Fibroblast of lung (primary cell): ENCODE measurements at places on chromosomes 7 and 10. TPM values are rescaled to one million over a fixed set of nuclear protein-coding genes. Genes with fewer than 3 reads are reported as not detected.
A peak's percentile ranks its signal among the peaks of the same experiment; 100 is the strongest.

The GNA12 gene
- 119 and 137 TPM in 2 replicates for polyA plus RNA-seq

- H3K36me3 ChIP-seq = no peaks in the 10 kb centered on the region
- no peak for DNase-seq
- no peak overlapping the region for H3K27ac ChIP-seq
- no peaks in the 10 kb centered on the region for H3K4me1 ChIP-seq
Observed at GRCh38 chr7:13312307-13312706, 624.9 kb downstream of the ARL4A start.

GRCh38 chr10:99374526-99374925, 45.4 kb downstream of the CNNM1 start:
- H3K4me3 ChIP-seq = no peak overlapping the region
- H3K27me3 ChIP-seq = no peaks in the 10 kb centered on the region
- peak; percentile 50 for DNase-seq
- H3K4me1 ChIP-seq = no peaks in the 10 kb centered on the region

GRCh38 chr7:50595491-50596102, 30.4 kb upstream of the DDC start:
- no peak overlapping the region for H3K27ac ChIP-seq
- peaks cover 1% of the 10 kb centered on the region for H3K36me3 ChIP-seq
- peak; percentile 54 for DNase-seq
- no peak overlapping the region for H3K4me3 ChIP-seq
- no peaks in the 10 kb centered on the region for H3K4me1 ChIP-seq

- no peaks in the 10 kb centered on the region for H3K4me1 ChIP-seq
- H3K4me3 ChIP-seq = no peak overlapping the region
- no peak overlapping the region for H3K27ac ChIP-seq
- DNase-seq = no peak
- H3K36me3 ChIP-seq = no peaks in the 10 kb centered on the region
Observed at GRCh38 chr10:3213208-3213607, 40.6 kb upstream of the PITRM1 start.

DNA sequence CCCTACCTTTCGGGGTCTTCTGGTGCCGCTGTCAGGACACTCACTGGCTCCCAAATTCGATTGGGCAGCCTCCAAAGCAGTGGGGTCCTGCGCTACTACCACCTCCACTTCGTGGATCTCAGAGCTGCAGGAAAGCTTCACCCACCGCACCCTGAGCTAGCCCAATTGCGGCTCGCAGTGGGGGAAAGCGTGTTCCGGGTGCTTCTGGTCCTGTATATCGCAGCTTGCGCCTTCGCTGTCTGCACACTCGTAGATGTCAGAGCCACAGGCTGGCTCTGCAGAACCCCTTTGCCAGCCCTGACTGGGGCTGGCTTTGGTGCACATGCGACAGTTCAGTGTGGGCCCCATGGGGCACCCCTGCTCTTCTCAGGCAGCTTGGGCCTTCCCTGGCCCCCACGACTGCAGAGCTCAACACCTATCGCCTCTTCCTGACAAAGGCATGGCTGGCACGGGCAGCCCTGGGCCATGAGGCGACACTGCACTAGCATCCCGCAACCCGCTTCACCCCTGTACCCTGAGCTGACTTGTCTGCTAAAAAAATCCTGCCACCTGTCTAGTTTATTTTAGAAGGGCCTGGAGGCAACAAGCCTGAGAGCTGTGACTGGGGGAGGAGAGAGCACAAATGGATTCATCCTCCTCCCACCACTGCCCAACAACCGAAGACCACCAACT, 78.7 kb upstream of the ABI1 start:
- H3K27ac ChIP-seq = no peak overlapping the region
- no peaks in the 10 kb centered on the region for H3K4me1 ChIP-seq
- H3K27me3 ChIP-seq = no peaks in the 10 kb centered on the region
- no peaks in the 10 kb centered on the region for H3K36me3 ChIP-seq
- H3K4me3 ChIP-seq = no peak overlapping the region

The VPS37D gene
- polyA plus RNA-seq = 0.63 and 0.87 TPM in 2 replicates

The UBE2D4 gene
- polyA plus RNA-seq = 20.2 and 21.3 TPM in 2 replicates

GRCh38 chr10:51073453-51074237, 642 bp upstream of the PRKG1 start:
- no peaks in the 10 kb centered on the region for H3K4me1 ChIP-seq
- H3K36me3 ChIP-seq = no peaks in the 10 kb centered on the region
- H3K27ac ChIP-seq = peak overlapping the region; percentile 67
- DNase-seq = no peak
- H3K4me3 ChIP-seq = peak overlapping the region; percentile 81

The TSPAN12 gene
- polyA plus RNA-seq = 0.44 and 2.7 TPM in 2 replicates

DNA sequence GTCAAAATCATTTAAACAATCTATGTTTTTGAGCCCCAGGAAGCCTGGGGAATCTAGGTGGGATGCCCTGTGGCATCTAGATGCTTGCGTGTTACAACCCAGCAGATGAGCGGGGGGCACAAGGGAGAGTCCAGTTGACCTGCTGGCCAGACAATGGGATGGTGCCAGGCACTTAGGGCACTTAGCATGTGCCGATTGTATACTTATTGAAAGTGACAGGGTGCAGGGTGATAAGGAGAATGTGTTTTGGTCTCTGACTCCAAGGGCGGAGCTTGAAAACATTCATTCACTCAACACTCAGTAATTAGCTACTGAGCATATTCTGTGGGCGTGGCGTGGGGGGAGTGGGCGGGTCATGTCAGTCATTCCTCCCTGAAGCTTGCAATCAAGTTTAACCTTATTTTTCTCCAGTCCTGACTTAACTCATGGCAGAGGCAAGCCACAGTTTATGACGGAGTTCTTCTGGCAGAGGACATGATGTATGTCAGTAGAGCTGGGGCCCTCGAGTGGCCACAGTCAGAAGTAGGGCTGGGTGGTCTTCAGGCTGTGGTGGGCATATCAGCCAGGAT, 115.1 kb downstream of the PRKCQ start:
- H3K4me1 ChIP-seq = no peaks in the 10 kb centered on the region
- H3K27ac ChIP-seq = no peak overlapping the region
- H3K4me3 ChIP-seq = no peak overlapping the region
- H3K36me3 ChIP-seq = no peaks in the 10 kb centered on the region
- DNase-seq = no peak

The SPDYE11 gene
- polyA plus RNA-seq = not detected in 2 replicates

DNA sequence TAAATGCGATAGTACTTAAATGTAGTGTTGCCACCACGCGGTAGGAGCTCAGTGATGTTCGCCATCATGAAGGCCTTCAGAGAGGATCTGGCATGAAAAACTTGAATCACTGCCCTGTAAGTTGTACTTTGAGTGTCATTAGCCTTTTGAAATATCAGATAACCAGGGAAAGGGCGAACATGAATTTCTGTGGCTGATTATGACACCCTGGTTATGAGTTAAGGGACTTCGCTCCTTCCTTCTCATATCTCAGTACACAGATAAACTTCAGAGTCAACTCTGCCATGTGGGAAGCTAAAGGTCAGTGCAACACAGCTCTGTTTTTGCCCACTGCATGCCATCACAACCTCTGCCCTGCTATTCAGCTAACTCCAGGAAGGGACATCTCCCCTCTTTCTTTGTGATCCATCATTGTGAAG, 8.9 kb upstream of the ACSL5 start:
- no peak overlapping the region for H3K27ac ChIP-seq
- no peak overlapping the region for H3K4me3 ChIP-seq
- no peaks in the 10 kb centered on the region for H3K27me3 ChIP-seq
- H3K36me3 ChIP-seq = no peaks in the 10 kb centered on the region
- H3K4me1 ChIP-seq = no peaks in the 10 kb centered on the region

The MTURN gene
- 6.8 and 7.1 TPM in 2 replicates for polyA plus RNA-seq

DNA sequence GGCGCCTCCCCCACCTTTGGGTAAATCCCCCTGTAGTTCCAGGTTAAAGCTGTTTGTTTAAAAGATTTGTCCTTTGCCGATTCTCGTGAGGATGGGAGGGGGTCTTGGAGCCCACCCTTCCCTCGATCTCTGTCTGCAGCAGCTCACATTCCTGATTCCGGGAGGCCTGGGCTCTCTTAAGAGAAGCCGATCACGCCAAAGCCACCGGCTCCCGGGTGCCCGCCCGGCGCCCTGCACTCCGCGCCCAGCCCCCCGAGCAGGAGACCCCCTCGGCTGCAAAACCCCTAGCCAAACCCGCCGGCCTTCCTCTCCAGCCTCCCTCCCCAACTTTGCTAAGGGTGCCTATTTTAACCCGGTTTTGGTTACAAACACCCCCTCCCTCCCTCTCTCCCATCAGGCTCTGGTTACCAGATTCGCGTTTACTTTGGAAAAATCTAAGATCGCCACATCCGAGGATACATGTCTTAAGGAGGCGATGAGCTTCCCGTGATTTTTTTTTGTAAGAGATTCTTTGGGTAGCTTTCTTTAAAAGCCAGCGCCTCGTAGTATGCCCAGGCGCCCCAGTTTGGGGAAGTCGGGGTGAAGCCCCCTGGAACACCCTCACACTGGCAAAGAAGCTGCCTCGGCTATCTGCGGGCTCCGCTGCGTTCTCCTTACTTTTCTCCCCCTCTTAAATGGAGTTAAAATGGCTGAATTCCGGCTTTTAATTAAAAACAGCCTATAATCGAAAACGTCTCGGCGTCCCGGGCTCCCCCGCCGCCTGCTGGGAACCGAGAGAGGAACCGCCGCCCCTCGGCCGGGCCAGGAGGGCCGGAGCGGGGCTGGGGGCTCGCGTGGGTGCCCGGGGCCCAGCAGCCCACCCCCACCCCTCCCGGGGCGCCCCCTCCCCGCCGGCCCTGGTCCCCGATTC, 983 bp downstream of the TNRC18 start:
- H3K36me3 ChIP-seq = peaks cover 2% of the 10 kb centered on the region
- DNase-seq = peak; percentile 35
- H3K4me3 ChIP-seq = peak overlapping the region; percentile 92
- peak overlapping the region; percentile 99 for H3K27ac ChIP-seq

- no peaks in the 10 kb centered on the region for H3K27me3 ChIP-seq
- DNase-seq = peak; percentile 22
- no peak overlapping the region for H3K4me3 ChIP-seq
- H3K4me1 ChIP-seq = peaks cover 5% of the 10 kb centered on the region
- no peak overlapping the region for H3K27ac ChIP-seq
Observed at GRCh38 chr10:29595636-29596225, 39.0 kb downstream of the SVIL start.

GRCh38 chr10:14608381-14609001, 166.2 kb downstream of the FAM107B start:
- no peaks in the 10 kb centered on the region for H3K36me3 ChIP-seq
- no peak overlapping the region for H3K4me3 ChIP-seq
- H3K27ac ChIP-seq = no peak overlapping the region
- peaks cover 6% of the 10 kb centered on the region for H3K4me1 ChIP-seq
- no peak for DNase-seq
- H3K27me3 ChIP-seq = no peaks in the 10 kb centered on the region

DNA sequence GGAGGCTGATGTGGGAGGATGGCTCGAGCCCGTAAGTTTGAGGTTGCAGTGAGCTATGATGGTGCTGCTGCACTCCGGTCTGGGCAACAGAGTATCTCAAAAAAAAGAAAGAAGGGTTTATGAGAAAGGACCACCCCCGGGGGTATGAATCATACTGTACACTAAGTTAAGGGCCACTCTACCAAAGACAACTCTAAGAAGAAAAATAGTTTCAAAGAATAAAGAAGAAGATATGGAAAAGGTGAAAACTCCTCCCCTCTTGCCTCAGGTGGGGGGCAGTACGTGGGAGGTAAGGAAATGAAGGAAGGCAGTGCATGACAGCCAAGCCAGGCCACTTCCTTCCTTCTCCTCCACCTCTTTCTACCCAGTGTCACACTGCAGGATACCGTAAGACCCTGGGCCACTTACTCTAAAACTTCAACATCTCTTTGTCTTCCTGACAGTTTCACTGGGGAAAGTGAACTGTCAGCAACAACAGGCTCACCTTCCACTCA, 61.3 kb downstream of the PIP4K2A start:
- H3K27ac ChIP-seq = no peak overlapping the region
- H3K36me3 ChIP-seq = no peaks in the 10 kb centered on the region
- no peaks in the 10 kb centered on the region for H3K27me3 ChIP-seq
- peaks cover 11% of the 10 kb centered on the region for H3K4me1 ChIP-seq
- DNase-seq = no peak
- H3K4me3 ChIP-seq = no peak overlapping the region

The TUBB8 gene
- not detected in 2 replicates for polyA plus RNA-seq

GRCh38 chr7:106749165-106749564, 88.2 kb upstream of the CCDC71L start:
- DNase-seq = no peak
- H3K4me1 ChIP-seq = no peaks in the 10 kb centered on the region
- H3K27me3 ChIP-seq = no peaks in the 10 kb centered on the region
- H3K4me3 ChIP-seq = no peak overlapping the region
- H3K36me3 ChIP-seq = no peaks in the 10 kb centered on the region
- H3K27ac ChIP-seq = no peak overlapping the region

- H3K4me3 ChIP-seq = no peak overlapping the region
- no peaks in the 10 kb centered on the region for H3K4me1 ChIP-seq
- H3K36me3 ChIP-seq = no peaks in the 10 kb centered on the region
- no peaks in the 10 kb centered on the region for H3K27me3 ChIP-seq
Observed at GRCh38 chr10:122688293-122688989, 11.2 kb downstream of the C10orf120 start.

DNA sequence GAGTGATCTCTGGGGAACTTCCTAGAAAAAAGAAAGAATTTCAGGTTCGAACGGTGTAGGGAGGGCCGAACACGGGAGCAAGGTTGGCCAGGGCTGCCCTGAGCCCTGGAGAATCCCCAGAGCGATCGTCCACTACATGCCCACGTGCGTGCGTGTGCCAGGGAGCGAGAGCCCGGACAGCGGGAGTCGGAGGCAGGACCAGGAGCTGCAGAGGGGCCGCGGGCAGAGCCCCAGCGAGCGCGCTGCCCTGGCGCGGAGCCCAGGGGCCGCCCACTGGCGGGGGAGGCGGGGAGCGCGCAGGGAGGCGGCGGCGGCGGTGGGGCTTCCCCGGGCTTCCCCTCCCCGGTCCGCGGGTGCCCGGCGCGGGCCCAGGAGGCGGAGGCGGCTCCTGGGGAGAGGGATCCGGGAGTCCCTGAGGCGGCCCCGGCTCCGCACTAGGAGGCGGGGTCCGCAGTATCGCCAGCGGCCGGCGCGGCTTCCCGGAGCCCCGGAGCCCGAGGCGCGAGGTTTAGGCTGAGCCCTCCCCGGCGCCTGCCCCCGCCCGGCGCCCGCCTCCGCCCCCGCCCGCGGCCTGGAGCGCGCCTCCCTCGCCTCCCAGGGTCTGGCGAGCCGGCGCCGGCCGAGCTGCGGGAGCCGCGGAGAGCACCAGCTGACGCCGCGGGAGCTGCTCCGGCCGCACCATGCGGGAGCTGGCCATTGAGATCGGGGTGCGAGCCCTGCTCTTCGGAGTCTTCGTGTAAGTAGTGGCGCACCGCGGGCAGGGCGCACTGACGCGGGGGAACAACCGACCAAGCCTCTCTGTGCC, at the start of gene PLPP4:
Gene PLPP4, plus strand, starts transcription at position 602 of the 805 bp plus-strand sequence. Its CDS starts 79 bp downstream, at position 681.
- H3K27ac ChIP-seq = no peak within 1 kb of the TSS
- peaks cover 4% of the 10 kb centered on the region for H3K27me3 ChIP-seq
- H3K36me3 ChIP-seq = no peaks in the 10 kb centered on the region
- DNase-seq = no peak
- H3K4me1 ChIP-seq = no peaks in the 10 kb centered on the region

DNA sequence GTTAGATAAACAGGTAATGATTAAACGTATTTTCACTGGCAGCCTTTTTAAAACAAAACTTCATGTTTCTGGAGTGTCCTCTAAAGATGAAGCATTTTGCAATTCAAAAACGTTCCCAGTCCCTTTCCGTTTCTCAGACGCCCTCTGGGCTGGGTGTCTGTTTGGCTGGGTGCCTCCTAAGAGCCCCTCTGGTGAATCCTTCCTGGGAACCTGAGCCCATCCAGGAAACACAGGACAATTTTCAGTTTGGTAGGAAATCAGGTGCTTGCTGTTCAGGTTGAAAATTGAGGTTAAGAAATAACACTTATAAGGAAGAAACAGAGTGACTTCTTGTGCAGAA, 76.7 kb downstream of the CHN2 start:
- no peak overlapping the region for H3K4me3 ChIP-seq
- DNase-seq = no peak
- no peaks in the 10 kb centered on the region for H3K4me1 ChIP-seq
- H3K27me3 ChIP-seq = peaks cover 2% of the 10 kb centered on the region
- no peak overlapping the region for H3K27ac ChIP-seq
- H3K36me3 ChIP-seq = no peaks in the 10 kb centered on the region
